ENCODE measurements at places on chromosomes 2 and 18.

DNA sequence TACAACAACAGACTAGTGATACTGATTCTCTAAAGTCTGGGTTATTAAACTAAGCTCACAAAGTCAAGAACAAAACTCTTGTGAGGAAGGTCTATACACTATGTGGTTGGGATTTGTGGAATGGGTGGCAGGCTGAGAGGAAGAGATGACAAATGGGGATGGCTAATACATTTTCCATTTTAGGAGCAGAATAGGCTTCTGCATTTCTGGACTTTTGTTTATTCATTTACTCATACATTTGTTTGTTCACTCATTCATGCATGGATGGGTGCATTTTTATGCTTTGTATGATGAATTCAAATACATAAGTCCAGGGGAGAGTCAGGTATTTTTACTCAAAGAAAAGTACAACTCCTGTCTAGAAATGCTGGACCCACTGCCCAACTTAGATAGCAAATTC is 637.4 kb upstream of the CDH2 start:
- no peak for DNase-seq

DNA sequence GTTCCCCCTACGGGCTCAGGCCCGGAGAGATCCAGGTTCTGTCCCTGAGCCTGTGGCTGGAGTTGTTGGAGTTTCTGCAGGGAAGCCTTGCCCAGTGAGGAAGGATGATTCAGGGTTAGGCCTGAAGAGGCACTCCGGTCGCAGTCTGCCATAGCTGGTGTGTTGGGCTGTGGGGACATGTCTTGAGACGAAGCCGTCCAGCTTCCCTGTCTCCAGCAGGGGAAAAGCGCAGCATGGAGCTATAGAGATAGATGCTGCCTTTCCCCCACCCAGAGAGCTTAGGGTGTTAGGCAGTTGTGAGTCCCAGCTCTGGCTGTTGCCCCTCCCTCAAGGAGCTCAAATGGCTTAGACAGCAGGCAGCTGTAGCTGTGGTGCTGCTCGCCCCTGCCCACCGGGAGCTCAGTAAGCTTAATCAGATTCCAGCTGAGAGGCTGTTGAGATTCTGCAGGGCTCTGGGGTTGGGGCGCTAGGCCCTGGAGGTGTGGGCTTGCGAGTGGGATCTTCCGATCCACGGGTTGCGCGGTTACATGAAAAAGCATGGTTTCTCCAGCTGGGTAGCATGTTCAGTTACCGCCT is 103.9 kb downstream of the PMAIP1 start:
- no peak for DNase-seq

DNA sequence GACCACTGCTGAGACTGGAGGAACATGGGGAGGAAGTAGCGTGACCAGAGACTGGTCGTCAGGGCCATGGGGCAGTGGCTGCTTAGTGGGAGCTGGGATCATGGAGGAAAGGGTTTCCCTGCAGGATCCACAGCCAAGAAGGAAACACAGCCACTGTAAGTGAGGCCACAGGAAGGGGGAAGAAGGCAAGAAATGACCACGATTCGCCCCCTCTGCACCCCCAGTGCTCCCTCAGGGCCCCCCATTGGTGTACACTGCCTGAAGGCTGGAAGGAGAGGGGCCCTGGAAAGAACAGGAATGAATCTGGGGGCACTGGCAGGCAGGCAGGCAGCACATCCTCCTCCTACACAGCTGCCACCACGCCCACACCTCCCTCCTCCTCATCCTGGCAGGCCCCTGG is 62.5 kb upstream of the RMDN2 start:
- DNase-seq: no peak

DNA sequence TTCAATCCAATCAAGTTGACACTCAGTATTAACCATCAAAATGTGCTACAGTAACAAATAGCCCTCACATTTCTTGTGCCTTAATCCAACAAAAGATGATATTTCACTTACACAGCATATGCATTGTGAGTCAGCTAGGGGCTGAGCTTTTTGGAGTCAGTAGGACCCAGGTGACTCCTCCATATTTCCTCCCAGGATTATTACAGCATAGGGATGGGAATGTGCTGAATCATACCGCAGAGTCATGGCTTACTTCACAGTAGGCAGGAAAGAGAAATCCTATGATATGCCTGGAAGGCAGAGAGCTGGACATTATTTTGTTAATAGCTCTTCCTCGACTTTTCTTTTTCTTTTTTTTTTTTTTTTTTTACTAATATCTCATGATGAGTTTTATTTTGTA is 153.3 kb downstream of the TMEM182 start:
- no peak for DNase-seq

DNA sequence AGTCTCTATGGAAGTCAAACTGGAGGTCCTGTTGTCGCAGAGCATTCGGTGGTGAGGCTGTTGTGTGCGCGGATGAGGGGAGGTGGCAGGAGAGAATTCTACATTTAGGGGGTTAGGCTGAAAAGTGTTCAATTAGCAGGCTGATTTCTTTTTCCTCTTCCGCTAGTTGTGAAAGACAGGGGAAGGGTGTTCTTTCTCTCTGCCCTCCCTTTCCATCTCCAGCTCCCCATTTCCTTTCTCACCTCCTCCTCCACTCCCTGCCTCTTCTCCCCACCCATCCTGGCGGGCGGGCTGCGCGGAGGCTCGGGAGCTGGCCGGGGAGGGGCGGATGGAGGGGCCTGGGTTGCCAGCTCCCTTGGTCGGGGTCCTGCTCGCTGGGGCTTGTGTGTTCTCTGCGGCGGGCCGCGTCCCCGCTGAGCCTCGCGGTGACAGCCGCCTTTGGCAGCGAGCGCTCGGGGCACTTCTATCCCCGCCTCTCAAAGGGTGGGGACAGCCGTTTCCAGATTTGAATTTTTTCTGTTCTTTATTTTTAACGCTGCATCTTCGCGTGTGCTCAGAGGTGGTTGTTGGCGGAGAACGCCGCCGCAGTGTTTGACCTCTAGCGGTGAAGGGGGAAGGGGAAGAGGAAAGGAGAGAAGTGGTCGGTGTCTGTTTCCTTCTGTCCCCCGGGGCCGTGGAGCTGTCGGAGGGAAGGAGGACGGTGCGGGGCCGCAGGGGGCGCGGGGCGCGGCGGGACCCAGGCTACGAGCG is 3.6 kb downstream of the SOX11 start:
- DNase-seq: no peak

DNA sequence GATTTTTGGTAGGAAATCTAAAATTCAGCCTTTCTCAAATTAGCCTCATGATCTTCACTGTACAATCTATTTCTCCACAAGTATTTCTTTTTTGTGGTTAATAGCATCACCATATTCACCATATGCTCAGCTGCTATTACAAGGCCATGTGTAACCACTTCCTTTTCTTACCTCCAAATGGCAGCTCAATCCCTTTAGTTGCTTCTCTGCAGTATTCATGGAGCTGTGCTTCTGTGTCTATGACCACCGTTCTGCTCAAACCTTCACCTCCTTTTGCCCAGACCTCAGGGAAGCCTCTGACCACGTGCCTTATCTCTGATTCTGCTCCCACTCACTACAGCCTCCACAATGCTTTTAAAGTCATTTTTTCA is 126.7 kb upstream of the TMEM200C start:
- DNase-seq: no peak

- DNase-seq: no peak
Observed at GRCh38 chr2:187594801-187595200, 40.6 kb upstream of the TFPI start.

- no peak for DNase-seq
Observed at GRCh38 chr18:42635378-42636048, 480.0 kb downstream of the RIT2 start.

DNA sequence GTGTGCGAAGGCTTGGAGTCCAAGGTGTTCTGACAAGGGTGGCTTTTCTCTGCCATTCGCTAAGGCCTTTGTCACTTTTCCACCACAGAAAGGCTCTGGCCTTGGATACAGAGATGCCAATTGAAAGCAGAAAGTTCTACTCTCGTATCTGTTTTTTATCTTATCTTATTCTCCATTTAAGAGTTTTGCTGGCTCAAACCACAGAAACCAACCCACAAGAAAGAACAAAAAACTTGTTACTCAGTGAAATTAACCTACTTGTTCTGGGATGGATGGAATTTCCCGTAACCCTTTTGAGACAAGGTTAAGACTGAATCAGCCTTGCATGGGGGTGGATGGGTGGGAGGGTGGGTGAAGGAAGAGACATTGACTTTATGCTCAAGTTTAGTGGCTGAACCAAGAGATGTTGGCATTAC is 221.7 kb downstream of the CDH20 start:
- no peak for DNase-seq

GRCh38 chr2:24482251-24482971 is 8.6 kb upstream of the NCOA1 start:
- DNase-seq: no peak

DNA sequence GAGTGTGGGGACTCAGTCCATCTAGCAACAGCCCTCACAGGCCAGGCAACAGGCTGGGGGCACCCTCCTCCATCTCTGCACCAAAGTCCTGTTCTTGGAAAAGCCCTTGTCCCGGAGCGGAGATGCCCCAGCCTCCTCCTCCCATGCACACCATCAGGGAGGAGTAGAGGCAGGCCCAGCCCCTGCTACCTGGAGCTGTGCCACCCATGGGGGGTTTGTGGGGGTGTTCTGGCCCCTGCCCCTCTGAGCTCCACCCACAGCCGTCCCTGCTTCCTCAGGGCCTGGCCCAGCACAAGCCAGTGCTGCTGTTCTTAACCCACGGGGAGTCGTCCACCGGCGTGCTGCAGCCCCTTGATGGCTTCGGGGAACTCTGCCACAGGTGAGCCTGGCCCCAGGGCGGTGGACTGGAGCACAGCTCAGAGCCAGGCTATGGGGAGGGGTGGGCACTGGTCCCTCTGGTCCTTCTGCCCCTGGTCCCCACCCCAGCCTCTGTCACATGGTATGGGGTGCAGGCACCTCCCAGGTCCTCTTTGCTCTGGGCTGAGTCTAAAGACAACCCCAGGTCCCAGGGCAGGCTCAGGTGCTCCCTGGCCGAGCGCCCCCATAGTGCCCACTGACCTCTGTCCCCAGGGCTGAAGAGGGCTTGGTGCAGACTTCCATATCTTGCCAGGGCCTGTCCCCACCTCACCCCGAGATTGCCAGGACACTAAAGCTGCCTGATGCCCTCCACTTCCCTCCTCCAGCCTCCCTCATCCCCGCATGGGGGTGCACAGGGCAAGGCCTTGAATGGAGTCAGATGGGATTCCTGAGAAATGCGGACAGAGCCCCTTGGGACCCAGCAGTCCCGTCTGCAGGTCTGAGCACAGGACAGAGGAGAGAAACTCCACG is 2.7 kb downstream of the AGXT start:
- no peak for DNase-seq

DNA sequence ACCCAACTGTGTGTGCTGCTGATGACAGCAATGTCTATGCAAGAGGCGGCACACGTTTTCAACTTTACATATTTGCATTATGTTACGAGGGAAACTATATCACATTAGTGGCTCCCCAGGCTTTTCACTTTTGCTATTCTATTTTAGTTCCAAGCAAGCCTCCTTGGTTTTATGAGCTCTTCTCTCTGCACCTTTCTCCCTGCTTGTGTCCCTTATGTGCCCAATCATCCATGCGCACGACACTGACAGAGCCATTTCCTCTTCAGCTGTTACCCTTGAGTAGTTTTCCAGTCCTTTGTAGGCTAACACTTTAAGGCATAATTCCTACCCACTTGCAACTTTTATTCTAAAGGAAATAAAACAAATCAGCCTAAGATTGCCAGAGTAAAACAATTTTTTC is 154.3 kb downstream of the TCF4 start:
- DNase-seq: no peak

DNA sequence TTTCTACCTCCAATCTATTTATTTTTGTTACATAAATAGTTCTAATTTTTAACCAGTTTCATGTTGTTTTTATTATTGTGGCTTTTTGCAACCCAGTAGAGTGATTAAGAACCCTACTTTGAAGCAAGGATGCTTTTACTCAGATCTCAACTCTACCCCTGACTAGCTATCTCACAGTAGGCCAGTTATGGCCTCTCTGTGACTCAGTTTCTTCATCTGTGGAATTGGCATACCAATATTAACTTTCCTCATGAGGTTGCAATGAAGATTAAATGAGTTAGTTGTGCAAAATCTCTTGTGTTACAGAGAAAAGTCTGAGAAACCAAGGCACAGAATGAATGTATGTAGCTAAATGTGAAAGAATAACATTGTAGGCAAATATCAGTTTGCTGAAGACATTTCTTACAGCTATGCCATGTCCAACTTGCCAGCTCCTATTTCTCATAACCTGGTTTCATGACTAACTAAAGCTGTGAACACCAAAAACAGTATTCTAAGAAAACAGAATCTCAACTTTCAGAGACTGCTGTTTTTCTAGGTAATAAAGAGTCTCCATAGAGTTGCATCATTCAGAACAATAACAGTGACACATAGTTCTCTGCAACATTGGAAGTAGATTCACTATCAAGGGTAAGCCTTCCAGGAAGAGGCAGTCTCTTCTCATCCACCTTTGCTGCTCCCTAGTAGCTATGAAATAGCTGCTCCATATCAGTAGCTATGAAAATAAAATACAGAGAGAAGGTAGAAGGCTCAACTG is 33.2 kb upstream of the CYTIP start:
- no peak for DNase-seq

- DNase-seq: no peak
Observed at GRCh38 chr2:202096736-202097135, 23.7 kb downstream of the KIAA2012 start.
